ENCODE measurements at places on chromosomes 12 and 14.

DNA sequence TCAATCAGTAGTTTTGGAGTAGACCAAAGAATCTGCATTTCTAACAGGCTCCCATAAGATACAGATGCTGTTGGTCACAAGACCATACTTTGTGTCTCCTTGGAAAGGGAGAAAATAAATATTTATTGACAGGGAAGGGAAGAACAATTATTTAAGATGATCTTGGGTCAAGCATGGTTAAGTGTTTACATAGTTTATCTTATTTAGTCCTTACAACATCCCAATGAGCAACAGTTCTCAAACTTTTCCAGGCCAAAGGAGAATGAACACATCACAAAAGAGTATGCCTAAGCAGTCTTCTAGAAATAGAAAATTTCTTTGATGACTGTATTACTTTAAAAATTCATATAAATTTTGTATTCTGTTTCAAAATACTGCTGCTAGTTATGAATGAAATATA is 8.8 kb downstream of the LPCAT3 start:
- DNase-seq, result no peak

DNA sequence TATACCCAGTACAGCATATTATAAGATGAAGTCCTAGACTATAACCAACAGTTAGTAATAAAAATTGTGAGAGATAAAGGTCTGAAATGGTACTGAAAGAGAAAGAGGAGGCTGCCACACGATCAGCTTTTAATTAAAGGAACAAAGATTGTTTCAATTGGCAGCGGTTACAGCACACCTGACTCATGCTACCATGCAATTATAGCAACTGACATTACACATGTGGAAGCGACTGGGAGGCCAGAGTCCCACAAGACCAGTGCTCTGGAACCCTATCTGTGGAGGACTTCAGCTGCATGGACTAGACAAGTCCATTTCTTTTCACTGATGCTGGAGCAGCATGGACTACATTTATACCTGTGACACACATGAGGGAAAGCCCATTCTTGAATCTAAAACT is 55.2 kb downstream of the SEL1L start:
- no peak for DNase-seq

DNA sequence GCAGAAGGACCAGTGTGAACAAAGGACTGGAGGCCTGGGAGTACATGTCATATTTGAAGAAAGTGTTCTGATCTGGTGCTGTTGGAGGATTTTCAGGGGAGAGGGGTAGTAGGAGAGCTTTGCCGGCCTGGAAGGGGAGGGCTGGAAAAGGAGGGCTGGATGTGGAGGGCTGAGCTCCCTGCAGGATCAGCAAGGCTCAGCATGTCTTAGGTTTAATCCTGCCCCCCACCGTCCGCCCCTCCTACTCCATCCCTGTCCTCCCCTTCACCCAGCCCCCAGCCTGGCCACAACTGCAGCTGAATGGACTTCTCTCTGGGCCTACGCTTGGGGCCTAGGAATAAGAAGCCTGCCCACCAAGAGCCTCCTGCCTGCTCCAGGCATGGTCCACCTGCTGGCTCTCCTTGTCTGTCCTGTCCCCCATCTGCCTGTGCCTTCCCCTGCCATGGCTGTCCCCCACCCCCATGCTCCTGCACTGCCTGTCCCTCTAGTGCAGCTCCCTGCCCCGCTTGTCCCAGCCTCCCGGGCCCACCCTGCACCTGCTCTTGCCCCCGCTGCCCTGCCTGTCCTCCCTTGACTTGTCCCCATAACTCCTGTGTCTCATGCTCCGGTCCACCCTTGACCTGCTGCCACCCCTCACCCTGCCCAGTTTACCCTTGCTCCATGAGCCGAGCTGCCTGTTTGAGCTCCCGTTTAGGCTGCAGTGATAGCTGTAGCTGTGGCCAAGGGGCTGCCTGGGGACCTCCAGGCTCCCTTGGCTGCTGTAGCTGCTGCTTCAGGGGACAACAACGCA is 9.8 kb upstream of the RARG start:
- no peak for DNase-seq

GRCh38 chr12:74581439-74581838 is 43.8 kb downstream of the ATXN7L3B start:
- no peak for DNase-seq

GRCh38 chr14:64806202-64806861 is 73.4 kb downstream of the SPTB start:
- no peak for DNase-seq

DNA sequence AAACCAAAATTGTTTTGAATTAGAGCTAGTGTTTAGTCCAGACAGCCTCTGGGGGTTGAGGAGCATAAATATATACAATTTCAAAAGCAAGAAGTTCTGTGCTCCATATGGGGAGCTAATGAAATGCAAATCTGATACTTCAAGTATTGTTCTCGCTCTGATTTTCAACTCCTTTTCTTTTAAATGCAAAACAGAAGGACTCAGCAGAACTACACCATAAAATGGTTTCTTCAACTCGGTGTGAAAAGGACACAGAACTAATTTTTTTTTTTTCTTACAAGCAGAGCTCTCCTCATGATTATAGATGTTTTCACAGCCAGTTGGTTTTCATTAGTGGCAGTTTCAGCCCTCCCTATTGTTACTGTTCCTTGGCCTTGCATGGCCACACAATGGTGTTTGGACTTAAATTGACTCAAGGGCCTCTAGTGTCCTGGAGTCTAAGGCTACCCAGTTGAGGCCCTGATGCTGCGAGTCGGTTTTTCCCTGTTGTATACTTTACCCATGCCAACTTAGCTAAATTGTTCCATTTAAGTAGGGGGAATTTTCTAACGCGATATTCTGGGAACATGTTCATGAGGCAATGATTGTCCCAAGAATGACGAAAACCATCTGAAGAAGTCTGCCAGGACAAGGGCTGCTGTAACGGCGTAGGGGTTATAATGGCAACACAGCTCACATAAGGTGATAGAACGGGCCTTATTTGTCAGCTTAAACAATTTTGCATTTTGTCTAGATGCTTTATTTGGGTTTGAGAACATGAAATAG is 120.3 kb downstream of the GPR135 start:
- DNase-seq, result no peak

DNA sequence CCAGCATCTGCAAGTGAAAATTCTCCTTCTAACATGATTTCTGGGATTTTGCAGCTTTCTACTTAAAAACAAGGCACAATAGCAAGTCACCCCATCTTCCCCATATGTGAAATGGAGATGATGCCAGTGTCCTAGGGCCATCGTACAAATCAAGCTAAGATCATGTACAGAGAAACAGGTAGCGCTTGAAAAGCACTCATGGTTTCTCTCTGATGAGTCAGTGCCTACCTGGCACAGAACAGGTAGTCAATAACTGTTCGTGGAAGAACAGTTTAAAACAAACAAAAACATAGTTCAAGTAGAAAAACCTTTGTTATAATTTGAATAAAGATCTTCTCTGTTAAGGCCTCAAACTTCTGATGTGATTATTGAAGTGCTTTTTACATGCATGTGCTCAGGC is 46.9 kb downstream of the RAD52 start:
- DNase-seq, result no peak

DNA sequence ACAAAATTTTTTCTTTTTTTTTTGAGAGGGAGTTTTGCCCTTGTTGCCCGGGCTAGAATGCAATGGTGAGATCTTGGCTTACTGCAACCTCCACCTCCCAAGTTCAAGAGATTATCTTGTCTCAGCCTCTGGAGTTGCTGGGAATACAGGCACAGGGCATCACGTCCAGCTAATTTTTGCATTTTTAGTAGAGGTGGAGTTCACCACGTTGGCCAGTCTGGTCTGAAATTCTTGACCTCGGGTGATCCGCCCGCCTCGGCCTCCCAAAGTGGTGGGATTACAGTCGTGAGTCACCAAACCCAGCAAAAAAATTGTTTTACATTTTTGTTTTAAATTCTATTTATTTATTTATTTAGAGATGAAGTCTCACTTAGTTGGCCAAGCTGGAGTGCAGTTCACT is 4.7 kb upstream of the SLC2A14 start:
- DNase-seq, result no peak

DNA sequence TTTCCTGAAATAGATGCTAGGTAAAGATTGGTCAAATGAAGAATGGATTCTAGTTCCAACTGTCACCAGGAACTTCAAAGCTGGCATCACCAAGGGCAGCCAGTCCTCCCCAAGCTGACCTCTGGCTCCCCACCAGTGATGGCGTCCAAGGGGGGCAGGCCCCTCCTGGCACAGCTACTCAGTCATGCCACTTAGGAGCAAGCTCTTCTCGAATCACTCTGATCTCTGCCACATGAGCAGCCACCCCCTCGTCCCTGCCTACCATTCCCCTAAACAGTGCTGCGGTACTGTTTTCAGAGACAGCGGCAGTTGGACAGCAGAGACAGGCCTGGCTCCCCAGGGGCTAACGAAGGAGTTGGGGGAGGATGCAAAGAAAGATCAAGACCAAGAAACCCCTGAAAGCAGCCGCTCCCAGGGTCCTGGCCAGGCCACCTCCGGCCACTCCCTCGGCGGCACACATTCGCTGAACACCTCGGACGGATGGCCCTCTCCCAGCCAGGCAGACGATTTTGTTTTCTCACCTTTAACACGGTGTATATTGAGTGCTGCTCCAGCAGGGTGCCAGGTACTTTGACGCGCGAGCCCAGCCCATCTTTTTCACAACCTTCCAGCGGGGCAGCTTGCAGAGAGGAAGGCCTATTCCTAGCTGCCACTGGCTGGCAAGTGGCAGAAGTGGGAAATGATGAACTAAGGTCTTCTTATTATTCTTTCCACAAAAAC is 47.4 kb downstream of the ARL6IP4 start:
- no peak for DNase-seq

DNA sequence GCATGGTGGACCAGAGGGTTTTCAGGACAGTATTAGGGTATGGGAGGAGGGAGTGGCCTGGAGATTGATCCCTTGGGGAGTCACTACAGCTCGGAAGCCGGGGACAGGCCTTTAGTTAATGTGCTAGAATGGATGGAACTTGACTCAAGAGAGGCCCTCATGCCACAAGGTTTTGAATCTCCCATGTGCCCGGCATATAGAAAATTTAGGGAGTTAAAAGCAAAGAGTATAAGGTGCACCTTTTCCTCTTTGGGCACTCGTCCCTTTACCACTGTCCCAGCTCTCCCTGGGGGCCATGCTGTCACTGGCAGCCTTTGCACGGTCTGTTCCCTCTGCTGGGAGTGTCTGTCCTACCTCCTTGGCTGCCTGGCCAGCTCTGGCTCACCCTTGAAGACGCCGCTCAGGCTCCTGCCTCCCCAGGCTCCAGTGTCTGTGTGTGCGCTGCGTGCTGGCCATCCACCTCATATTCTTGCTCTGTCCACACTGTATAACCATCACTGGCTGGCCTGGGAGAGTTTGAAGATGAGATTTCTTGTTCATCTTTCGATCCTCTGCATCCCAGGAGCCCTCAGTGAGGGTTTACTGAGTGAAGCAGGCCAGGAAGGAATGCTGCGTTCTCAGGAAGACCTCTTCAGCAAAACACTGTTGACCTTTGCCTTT is 161.3 kb downstream of the ZFP36L1 start:
- DNase-seq, result no peak

DNA sequence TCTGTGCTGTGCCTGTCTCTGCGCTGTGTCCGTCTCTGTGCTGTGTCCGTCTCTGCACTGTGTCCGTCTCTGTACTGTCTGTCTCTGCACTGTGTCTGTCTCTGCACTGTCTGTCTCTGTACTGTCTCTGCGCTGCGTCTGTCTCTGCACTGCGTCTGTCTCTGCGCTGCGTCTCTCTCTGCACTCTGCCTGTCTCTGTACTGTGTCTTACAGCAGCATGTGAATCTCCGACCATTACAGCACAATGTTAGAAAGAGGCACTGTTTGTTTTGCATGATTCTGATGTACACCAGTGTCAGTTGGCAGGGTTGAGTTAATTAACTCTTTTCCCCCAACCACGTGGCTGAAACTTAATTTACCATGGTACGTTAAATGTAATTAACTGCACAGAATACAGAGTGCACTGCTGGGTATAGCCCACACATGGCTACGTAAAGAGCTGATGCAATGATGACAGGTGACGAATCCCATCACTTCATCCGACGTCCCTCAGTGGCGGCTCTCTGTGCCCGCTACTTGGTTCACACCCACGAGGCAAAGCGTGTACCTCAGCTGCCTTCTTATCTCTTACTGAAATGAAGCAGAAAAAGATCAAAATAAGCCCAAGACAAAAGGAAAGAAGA is 127.7 kb upstream of the SFSWAP start:
- no peak for DNase-seq

GRCh38 chr12:111444314-111444924 is 38.7 kb downstream of the SH2B3 start:
- DNase-seq, result no peak

- no peak for DNase-seq
These were observed 1.6 kb upstream of the DGKA start for GRCh38 chr12:55929306-55929791.

GRCh38 chr12:132282950-132283771 is 46.2 kb downstream of the GALNT9 start:
- no peak for DNase-seq

GRCh38 chr14:25846246-25846645 is 751.6 kb downstream of the NOVA1 start:
- no peak for DNase-seq

GRCh38 chr12:89991807-89992590 is 283.4 kb upstream of the ATP2B1 start:
- DNase-seq, result no peak

- DNase-seq, result no peak
These were observed 125.7 kb downstream of the HMGA2 start for GRCh38 chr12:65949971-65950370.

GRCh38 chr14:105974902-105975301 is 448.5 kb downstream of the TMEM121 start:
- peak; percentile 48 for DNase-seq

GRCh38 chr14:95516554-95517181 is at the start of gene SYNE3:
Gene SYNE3 (minus strand): TSS chr14:95516650. CDS start chr14:95475821, 40,829 bp downstream.
- no peak for DNase-seq

DNA sequence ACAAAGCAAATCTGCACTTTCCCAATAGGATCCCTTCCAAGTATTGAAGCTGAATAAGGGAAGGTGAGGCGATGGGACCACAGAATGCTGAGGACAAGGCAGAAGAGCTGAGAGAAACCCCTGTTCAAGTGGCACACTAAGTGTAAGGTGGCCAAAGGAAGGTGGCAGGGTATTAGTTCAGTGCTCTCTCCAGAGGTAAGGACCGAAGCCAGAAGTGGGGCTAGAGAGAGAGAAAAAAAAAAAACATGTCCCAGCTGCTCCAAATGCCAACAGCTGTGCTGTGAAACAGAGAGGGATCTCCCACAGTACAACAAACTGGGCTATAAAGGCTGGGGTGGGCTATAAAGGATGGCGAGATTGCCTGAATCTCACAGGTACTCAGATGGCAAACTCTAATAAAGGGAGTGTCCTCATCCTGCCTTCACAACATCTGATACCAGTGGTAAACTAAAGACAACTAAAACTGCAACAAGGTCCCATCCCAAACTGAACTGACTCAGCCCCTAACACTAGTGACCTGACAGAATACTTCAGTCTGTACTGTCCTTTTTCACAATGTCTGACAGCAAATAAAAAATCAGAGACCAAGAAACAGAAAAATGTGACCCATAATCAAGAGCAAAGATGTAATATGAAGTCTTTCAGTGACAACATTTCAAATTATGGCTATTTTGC is 47.9 kb downstream of the CDK17 start:
- no peak for DNase-seq

- DNase-seq, result no peak
These were observed 201.9 kb downstream of the AACS start for GRCh38 chr12:125267114-125267513.
